Mesothelial cell of epicardium (in vitro differentiated cells): ENCODE measurements at places on chromosomes 2 and 18. TPM values are rescaled to one million over a fixed set of nuclear protein-coding genes. Genes with fewer than 3 reads are reported as not detected.

WNT10A gene
- total RNA-seq, result 50.7 to 53.2 TPM (median 51.8 TPM) in 3 replicates

PROKR1 gene
- total RNA-seq, result 0.09 to 0.14 TPM (median 0.11 TPM) in 3 replicates

STK36 gene
- 115 to 127 TPM (median 120 TPM) in 3 replicates for total RNA-seq

SERPINB12 gene
- total RNA-seq, result not detected in 3 replicates

CD302 gene
- 2.9 to 3.1 TPM (median 2.9 TPM) in 3 replicates for total RNA-seq

DNA sequence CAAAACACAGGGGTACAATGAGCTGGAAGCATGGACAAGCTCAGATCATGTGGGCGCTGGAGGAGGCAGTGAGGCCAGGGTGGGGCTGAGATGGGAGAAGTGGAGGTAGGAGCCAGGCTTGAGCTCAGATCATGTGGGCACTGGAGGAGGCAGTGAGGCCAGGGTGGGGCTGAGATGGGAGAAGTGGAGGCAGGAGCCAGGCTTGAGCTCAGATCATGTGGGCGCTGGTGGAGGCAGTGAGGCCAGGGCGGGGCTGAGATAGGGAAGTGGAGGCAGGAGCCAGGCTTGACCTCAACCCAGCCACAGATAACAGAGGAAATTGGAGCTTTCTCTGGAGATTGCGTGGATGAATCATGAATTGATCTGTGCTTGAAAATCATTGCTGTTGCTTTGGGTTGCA is 48.3 kb upstream of the TMEM18 start:
- DNase-seq, result no peak

DNA sequence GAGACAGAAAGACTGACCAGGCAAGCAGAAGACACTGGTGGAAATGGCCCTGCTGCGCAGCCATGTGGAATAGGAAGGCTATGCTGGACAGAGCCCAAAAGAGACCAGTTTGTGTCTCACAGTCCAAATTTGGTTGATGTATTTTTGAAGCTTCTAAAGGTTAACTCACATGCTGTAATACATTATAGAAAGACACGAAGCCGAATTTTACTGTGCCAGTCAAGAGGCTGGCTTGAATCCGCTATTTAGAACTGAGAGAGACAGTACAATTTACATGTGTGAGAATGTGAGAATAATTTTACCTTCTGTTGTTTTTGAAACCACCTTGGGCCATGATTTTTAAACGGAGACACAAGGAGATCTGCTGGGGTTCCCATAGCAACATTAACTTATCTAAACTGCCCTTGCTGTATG is 113.6 kb downstream of the METTL8 start:
- DNase-seq, result no peak

DNA sequence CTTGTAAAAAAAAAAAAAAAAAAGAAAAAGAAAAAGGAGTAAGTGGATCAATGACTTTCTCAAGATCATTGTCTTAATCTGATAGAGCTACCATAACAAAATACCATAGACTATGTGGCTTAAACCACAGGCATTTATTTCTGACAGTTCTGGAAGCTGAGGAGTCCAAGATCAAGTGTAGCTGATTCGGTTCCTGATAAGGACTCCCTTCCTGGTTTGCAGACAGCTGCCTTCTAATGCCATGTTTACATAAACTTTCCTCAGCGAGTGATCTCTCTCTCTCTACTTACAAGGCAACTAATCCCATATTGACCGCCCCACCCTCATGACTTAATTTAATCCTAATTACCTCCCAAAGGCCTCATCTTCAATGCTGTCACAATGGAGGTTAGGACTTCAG is 36.5 kb upstream of the SIX2 start:
- no peak for DNase-seq

- no peak for DNase-seq
Measured at GRCh38 chr2:33909945-33910695, 311.0 kb upstream of the FAM98A start.

- no peak for DNase-seq
Measured at GRCh38 chr2:200354833-200355751, 48.6 kb downstream of the SPATS2L start.

GRCh38 chr2:70991742-70992141 is 2.9 kb downstream of the TEX261 start:
- no peak for DNase-seq
